ENCODE measurements at places on chromosomes 2 and 18. TPM values are rescaled to one million over a fixed set of nuclear protein-coding genes. Genes with fewer than 3 reads are reported as not detected.

CXCR2 gene
- not detected for total RNA-seq

RUFY4 gene
- not detected for total RNA-seq

POTEJ gene
- not detected for total RNA-seq

EFEMP1 gene
- total RNA-seq = 10.8 TPM

PROM2 gene
- 0.25 TPM for total RNA-seq

COL4A4 gene
- 2.7 TPM for total RNA-seq

ARHGEF4 gene
- 6.3 TPM for total RNA-seq

ERCC3 gene
- total RNA-seq = 53.6 TPM

OTOF gene
- total RNA-seq = 0.66 TPM

MC4R gene
- total RNA-seq = not detected

UGT1A8 gene
- 0.12 TPM for total RNA-seq

OSBPL6 gene
- total RNA-seq = 3.6 TPM

OTX1 gene
- not detected for total RNA-seq

ENOSF1 gene
- 32.5 TPM for total RNA-seq

SLC30A3 gene
- total RNA-seq = 0.87 TPM

FBLN7 gene
- total RNA-seq = 2.4 TPM

CFAP65 gene
- not detected for total RNA-seq

SCG2 gene
- 0.44 TPM for total RNA-seq

PSMA8 gene
- not detected for total RNA-seq

GCG gene
- not detected for total RNA-seq

ZC3H8 gene
- 1.9 TPM for total RNA-seq

PJVK gene
- total RNA-seq = 2.2 TPM

RSAD2 gene
- 1.5 TPM for total RNA-seq

CFAP210 gene
- not detected for total RNA-seq

ZNF532 gene
- total RNA-seq = 39.5 TPM

CYP27C1 gene
- not detected for total RNA-seq

CIB4 gene
- total RNA-seq = not detected

TBR1 gene
- not detected for total RNA-seq

GALNT5 gene
- total RNA-seq = 7.2 TPM

ATP6V1C2 gene
- total RNA-seq = under 0.01 TPM
